ENCODE measurements at places on chromosomes 6 and 20. TPM values are rescaled to one million over a fixed set of nuclear protein-coding genes. Genes with fewer than 3 reads are reported as not detected.

Gene MUC21
- total RNA-seq = under 0.01 TPM

DNA sequence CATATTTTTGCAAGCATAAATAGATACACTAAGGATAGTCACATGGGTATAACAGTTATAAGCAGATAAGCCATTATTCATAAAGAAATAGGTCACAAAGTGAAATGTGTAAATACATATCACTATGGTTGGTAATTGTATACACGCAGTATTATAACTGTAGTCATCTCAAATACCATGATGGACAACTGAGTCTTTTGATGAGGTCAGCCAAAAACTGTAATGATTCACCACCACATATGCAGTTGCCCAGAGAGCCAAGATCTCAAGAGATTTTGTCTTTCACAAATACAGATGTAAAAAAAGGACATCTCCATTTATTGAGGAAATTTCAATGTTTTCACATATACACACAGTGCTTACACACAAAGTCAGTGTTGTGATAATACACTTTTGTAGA, 28.3 kb downstream of the ZNF292 start:
- DNase-seq = no peak

DNA sequence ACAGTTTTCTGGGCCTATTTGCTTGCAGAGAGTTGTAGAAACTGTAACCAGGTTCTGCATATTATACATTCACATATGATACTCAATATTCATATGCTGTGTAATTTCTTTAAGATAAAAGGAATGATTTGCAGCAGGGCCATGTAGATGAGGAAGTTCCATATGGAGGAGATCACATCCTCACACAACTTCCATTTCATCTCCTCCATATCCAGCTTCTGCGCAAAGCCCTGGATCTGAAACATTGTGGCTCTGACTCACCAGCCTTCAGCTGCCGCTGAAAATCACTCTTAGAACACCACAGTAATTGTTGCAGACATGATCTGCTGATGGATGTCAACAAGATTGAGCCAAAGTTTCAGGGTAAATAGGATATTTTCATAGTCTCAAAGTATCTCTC, 57.7 kb downstream of the PXDC1 start:
- DNase-seq = no peak

DNA sequence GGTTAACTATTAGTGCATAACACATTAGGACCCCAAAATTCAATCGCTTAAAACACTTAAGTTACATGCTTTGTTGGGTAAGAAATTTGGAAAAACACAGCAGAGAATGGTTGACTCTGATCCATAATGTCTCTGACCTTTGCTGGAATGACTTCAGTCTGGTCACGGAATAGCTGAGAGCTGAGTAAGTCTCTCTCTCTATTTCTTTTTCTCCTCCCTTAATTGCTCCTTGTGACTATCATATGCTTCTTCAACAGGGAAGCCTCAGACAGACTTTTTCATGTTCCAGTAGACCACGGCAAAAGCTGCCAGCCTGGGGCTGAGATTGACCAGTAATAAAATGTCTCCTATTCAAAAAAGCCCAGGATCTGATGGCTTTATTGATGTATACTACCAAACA, 4.8 kb downstream of the OR12D1 start:
- DNase-seq = no peak

GRCh38 chr6:29709188-29709587, 14.0 kb upstream of the HLA-F start:
- no peak for DNase-seq

Gene SNAI1
- total RNA-seq = 1.1 TPM

DNA sequence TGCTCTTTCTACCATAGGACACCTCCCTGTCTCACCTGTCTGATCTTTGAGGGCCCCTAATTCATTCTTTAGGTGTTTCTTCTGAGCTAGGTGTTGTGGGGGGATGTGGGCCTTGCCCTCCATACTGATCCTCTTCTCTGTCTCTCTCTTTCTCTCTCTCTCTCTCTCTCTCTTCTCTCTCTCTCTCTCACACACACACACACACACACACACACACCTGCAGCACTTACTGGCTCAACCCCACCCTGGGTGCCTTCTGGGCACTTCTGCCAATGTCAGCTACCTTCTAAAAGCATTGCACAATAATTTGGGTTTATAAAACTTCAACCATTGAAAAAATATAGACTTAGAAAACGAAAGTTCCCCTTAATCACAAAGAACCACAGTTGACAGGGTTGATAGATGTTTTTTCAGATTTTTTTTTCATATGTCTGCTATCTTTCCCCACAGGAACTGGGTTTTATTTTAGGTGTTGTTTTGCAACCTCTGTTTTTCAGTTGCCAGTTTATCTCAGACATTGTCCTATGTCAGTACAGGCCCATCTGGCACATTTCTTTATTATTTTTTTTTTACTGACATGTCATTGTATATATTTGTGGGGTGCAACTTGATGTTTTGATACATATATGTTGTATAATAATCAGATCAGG, 28.1 kb downstream of the PKIG start:
- DNase-seq = peak; percentile 72

Gene SIRPA
- total RNA-seq = 8.1 TPM

Gene SPATS1
- not detected for total RNA-seq

GRCh38 chr20:1700990-1701389, 43.4 kb upstream of the SIRPG start:
- DNase-seq = no peak

Gene EPB41L1
- 1.3 TPM for total RNA-seq

DNA sequence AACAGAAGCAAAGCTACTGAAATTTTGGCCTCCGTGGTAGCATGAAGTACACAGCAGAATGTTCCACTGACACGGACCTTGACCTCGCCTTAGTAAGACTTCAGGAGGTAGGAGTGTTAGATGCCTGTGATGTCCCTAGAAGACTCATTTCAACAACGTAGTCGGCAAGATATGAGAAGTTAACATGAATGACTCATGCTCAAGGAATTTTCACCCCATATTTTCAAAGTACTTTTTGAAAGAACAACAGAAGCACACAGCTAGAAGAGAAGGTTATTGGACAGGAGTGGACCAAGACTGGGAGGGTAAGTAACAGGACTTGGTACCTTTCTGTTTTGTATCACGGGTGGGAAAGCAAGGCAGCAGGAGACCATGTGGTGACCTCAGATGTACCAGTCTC, 78.0 kb downstream of the DZANK1 start:
- DNase-seq = no peak

- no peak for DNase-seq
Observed at GRCh38 chr6:617456-618100, 39.3 kb downstream of the HUS1B start.

Gene HLA-DOA
- 209 TPM for total RNA-seq

Gene CPNE5
- 0.81 TPM for total RNA-seq

DNA sequence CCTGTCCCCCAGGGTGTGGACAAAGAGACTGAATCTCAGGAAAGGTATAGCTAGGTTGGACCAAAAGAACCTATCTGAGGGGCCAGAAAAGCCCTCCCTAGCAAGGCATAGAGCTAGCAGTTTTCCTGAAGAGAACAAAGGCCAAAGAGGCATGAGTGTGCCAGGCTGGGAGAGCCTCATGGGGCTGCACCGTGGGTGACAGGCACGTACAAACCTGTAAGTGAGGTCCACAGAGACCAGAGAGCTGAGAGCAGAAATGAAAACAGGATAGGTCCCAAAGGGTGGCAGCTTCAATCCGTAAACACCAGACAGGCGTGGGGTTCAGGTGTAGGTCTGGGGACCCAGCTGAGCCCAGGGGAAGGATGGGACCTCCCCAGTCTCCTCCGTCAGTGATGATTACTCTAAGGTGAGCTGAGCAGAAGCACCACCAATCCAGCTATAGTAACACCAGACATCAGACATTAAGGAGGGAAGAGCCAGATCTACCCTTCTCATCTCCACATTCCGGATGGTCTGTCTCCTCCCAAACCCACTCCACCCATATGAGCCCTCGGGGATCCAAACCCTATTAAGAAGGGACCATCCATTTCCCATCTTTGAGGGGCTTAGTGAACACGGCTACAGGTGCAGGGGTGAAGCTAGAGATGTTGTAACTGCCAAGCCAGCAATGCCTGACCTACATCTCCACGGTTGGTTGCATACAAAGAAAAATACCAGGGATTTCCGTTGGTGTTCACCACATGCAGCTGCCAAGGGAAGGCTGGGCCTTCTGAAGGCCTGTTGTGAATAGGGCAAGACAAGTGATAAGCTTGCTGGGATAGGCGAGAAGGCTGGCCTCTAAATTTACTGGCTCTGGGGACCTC, 38.3 kb downstream of the BCL2L1 start:
- DNase-seq = peak; percentile 32

DNA sequence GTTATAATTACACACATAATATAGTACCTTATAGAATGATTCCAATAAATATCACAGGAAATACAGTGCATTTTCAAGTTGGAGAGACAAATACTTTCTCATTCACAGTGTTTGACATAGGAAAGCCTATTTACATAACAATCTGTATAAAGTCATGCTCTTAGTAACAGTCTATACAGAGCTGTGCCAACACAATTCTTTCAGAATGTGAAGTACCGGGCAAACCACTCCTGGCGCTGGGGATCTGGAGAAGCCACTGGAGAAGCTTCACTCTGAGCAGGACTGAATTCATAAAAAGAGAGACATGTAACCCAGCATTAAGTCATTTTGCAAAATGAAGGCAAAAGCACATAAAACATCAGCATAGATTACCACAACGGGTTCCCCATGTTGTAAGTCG, 24.9 kb upstream of the MCM9 start:
- no peak for DNase-seq

DNA sequence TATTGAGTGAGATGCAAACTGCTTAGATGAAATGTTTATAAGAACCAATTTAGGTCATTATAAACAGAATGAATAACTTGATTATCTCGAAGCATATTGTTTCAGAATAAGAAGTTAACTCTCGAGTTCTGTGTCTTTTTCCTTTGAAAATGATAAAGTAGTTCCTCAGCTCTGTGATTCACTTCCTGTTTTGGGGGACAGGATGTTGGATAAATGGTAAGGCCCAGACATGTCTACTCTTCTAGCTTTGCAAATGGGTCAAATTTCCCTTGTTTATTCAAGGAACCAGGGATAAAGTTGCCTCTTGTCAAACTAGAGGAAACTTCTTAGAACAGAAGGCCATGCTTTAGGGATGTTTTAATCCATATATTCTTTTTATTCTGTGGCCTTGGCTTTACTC, 246.9 kb downstream of the SOX4 start:
- DNase-seq = no peak

DNA sequence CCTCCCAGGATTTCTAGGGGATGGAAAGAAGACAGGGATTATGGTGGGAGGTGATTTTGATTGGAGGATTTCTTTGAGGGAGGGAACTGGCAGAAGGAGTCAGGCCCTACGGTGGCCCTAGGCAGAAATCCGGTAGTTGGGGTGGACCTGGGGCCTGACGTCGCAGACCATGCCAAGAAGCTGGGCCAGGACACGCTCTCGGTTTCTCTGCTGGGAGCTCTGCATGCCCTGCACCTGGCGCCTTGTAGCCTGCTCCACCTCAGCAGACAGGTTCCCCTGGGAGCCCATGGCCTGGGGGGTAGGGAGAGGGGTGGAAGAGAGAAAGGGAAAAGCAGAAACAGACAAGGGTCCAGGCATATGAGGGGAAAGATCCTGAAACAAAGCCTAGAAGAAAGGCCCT, 1.1 kb downstream of the ATP6V1G2 start:
- no peak for DNase-seq

DNA sequence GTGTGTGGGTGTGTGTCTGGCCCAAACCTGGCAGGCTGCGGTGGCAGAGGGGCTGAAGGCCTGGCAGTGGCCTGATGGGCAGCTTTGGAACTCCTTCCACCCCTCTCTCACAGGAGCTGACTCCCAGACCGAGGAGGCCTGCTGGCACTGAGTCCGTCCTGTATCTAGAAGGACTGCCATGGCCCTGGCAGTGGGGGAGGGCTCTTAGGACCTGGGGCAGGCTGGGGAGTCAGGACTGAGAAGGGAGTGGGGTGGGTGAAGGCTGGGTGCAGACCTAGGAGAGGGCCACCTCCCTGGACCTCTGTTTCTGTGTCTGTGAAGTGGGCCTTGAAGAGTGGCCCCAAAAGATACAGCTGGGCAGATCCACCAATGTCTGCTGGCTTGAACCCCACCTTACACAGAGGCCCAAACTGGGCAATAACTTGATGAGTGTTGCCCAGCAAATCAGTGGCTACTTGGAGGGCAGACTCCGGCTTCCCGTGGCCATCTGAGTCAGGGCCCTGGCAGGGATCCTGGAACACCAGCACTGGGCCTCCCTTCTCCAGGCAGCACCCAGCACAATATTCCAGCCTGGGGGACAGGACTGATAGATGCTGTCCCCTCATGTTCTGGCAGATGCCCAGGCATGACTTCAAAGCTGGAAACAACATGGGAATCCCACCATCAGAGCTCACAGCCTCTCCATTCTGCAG, 46.7 kb upstream of the BLCAP start:
- no peak for DNase-seq

DNA sequence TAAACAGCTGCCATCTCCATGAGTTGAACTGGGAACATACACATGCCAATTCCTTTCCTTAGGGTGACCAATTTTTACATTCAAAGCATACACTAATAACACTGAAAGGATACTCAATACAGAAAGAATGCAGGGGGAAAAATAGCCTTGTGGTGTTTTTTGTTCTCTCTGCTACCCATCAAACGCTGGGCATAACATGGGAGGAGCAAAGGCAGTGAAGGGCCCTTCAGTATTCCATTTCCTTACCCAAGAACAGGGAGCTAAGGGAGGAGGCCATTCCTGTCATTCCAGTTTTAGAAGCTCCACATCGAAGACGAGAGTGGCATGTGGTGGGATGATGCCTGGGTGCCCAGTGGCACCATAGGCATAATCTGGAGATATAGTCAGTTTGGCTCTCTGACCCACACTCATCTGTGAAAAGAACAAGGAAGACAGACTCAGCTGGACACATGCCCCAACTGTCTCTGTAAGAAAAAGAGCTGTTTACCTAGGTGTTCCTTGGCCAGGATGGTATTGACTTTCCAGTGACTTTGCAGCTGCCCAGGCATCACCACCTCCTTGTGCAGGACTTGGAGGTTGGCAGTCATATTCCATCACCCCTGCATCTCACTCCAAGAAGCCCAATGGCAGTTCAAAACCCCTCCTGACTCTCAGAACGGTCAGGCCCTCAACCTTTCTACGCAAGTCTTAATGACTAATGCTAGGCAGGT, 20.9 kb downstream of the FKBP1A start:
- DNase-seq = no peak

DNA sequence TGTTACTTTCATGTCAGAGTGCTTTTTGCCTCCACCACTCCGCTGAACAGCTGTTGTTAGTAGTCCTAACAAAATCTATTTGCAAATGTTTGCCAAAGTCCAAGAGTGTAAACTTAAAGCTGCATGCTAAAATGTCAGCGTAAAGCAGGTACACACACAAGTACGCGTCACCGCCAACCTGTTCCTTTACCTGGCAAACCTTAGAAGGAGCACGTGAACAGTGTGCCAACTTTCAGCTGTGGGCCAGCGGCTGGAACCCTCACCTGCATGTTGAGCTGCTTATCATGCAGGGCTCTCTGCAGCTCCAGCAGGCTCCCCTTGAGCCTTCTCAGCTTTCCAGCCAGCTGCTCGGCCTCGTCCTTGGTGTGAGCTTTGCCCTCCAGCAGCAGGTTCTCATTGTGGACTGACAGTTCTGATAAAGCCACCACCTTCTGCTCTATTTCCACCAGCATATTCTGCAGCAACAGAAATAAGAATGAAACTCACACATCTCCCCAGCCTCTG, 359.3 kb downstream of the SYNE1 start:
- DNase-seq = no peak

Gene SPATA25
- 5.9 TPM for total RNA-seq

Gene BEND6
- total RNA-seq = 0.27 TPM

Gene MYB
- 250 TPM for total RNA-seq

- DNase-seq = no peak
Observed at GRCh38 chr6:84568971-84569370, 195.4 kb downstream of the TBX18 start.

Measured in hematopoietic multipotent progenitor cell (in vitro differentiated cells).